ENCODE measurements at places on chromosomes 11 and 22.

GRCh38 chr22:26643418-26644100, 13.8 kb upstream of the MIAT start:
- no peak for DNase-seq

GRCh38 chr11:27754035-27755017, 54.1 kb upstream of the BDNF start:
- DNase-seq: no peak

GRCh38 chr22:39275814-39276439, 31.1 kb upstream of the PDGFB start:
- no peak for DNase-seq

GRCh38 chr11:76654298-76654851, 16.2 kb downstream of the LRRC32 start:
- no peak for DNase-seq

DNA sequence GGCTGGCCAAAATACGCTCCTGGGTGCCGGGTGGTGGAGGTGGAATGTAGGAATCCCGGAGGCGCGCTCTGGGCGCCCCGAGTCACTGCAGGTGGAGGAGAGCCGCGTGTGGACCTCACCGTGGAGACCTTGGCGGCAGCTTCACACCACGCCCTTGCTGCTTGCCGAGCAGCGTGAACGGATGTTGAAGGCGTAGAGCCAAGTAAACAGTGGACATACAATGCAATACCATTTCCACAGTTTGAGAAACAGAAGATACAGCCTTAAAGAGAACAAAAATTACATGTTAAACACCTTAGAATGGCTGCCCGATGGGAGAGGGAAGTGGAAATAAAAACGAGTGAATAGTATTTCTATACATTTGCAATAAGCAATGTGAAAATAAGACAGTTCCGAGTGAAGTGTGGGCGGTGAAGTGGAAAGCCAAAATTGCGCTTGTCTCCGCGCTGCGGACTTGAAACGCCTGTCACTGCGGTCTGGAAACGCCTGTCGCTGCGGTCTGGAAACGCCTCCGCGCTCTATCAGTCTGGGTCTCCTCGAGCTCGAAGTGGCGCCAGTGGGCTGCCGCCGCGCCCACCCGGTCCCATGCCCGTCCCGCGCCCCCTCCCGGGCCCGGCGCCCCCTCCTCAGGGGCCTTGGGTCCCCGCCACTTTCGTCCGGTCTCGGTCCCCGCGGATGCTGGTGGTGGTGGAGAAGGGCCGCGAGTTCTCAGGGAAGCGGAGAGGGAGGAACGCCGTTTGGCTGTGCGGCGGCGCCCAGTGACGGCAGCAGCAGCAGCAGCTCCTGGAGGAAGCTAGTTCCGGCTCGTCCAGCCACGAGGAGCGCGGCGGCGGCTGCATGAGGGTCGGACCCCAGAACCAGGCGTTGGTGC, 1.6 kb downstream of the NCR3LG1 start:
- DNase-seq: peak; percentile 92

DNA sequence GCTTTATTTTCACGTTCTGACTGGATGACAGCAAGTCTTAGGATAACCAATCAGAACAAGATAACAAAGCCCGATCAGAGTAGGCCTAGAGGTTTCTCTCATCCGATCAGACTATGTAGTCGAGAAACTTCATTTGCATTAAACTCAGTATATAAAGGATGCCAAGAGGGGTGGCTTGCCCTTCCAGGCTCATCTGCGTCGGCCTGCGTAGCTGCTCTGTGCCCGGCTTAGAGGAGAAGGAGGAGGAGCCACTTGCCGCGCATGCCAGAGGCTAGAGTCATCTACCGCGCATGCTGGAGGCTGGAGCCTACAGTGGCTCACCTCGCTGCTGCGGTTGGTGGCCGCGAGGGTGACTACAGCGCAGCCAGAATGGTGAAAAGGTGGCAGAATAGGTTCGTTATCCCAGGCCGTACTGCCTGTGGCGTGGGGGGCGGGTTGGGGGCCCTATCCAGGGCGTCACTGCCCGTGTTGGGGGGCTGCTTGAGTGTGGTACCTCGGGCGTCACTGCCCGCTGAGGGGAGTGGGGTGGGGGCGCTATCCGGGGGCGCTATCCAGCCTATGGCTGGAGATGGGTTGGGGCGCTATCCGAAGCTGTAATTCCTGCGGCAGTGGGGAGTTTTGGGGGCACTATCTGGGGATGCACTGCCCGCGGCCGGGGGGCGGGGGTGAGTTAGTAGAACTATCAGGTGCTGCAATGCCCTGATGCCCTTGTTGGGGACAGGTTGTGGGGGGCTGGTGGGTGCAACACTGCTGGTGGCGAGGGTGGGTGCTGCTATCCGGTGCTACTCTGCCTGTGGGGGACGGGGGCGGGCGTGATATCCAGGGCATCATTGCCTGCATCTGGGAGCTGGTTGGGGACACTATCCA, at the start of gene RFPL2:
RFPL2 (minus strand) TSS at position 218 of the 867 bp plus-strand sequence. CDS start 2,622 bp downstream, outside the sequence.
- DNase-seq: peak; percentile 47

GRCh38 chr11:117900121-117900648, 23.7 kb upstream of the FXYD6 start:
- no peak for DNase-seq

DNA sequence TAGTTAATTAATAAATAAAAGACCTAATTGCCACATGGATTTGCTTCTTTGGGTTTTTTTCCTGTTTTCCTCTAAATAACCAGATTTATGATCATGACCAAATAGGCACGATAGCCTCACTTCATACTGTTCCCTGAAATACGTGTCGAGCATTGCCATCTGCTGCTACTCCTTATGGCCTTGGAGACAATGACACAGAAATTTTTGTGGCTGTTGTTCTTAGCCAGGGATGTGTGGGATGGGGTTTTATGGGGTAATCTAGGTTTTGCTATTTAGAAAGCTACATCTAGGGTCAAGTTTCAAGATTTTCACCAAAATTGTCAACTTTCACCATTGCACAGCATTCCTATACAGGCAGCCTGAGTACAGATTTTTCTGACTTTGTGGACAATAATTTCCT, 145.2 kb downstream of the DBX1 start:
- no peak for DNase-seq

DNA sequence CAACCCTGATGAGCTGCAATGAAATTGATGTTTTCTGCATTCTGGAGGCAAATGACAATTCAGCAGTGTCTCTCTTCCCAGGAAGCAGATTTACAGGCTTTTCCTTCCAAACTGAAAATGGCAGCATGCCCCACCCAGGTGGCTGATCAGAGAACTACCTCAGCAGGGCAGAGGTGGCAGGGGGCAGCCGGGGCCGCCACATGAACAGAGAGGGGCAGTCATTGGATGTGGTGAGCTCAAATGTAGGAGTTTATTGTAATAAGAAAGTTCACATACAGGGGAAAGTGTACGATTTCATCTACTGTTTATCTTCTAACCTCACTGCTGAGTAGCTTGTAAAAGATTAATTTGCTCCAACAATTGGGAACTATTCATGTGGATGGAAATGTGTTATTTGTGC, 15.7 kb upstream of the PARVA start:
- no peak for DNase-seq

DNA sequence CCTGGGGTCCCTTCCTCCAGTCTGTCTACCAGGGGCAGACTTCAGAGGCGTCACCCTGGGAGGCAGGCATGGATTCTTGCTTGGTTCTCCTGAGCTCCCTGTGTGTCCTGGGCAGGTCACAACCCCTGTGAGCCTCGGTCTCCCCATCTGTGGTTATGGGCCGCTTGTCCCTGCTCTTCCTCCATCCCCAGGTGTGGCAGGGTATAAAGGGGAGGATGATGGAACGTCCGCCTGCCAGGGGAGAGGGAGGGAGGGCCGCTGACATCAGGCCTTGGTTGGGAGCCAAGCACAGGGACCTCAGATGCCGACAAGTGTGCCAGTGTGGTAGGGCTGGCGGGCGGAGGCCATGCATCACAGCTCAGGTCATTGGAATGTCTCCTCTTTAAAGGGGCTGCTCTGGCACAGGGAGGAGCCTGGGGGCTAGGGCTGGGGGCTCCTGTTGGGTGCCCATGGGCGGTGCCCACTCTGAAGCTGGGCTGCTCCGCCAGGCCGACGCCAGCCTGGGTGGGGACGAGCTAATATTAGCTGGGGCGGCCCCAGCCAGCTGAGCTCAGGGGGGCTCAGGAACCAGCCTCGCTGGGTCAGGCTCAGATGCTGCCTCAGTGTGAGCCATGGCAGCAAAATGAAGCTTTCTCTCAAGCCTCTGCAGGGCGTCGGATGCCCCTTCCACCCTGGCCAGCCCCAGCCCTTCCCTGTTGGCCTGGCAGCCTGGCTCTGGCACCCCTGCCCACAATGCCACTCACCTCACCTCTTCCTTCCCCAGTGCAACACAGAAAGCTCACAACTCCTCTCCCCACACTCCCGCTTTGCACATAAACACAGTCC, 12.8 kb downstream of the KCNC1 start:
- no peak for DNase-seq

DNA sequence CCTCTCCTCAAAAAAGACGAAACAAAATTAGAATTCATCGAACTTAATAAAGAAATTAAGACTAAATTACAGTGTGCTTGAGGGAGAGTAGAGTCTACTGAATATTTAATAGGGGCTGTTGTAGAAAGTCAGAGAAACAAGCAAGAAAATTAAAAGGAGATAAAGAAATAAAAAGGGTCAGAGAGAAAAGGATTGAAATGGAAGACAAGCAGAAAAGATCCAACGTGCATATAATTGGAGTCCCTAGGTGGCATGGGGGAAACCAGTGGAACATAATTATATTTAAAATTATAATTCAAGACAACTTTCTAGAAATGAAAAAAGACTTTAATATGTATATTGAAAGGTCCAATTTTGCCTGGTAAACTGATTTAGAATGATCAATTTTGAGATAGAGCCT, 74.3 kb downstream of the ACER3 start:
- no peak for DNase-seq

GRCh38 chr11:126823274-126823673, 177.3 kb downstream of the KIRREL3 start:
- DNase-seq: no peak

DNA sequence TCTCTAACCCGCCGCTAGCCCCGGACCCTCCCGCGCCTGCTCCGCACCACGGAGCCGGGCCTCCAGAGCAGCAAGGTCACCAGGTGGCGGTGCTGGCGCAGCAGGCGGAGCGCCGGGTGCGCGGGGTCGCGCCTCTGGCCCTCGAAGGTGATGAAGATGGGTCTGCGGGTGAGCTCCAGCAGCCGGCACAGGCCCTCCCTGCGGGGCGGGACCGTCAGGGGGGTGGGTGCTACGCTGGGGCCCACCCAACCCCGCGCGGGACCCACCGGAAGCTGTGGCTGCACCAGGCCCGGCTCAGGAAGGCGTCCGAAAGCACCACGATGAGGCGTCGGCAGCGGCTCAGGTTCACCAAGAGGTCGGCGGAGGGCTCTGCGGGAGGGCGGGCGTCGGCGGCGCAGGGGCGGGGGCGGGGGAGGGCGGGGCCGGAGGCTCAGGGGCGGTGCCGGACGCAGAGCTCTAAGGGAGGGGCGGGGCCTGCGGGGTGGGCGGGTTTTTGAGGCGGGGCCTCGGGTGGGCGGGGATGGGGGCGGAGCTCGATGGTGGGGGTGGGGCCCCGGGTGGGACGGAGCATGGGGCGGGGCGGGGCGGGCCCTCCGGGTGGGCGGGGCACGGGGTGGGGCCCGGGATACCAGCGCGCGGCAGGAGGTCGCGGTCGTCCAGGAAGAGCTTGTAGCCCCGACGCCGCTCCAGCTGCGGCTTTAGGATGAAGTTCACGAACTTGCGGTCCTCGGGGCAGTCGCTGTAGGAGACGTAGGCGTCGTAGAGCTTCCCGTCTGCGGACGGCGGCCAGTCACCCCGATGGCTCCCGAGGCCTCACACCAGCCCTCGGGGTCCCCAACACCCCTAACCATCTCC, 7.8 kb downstream of the SIGIRR start:
- DNase-seq: peak; percentile 82

DNA sequence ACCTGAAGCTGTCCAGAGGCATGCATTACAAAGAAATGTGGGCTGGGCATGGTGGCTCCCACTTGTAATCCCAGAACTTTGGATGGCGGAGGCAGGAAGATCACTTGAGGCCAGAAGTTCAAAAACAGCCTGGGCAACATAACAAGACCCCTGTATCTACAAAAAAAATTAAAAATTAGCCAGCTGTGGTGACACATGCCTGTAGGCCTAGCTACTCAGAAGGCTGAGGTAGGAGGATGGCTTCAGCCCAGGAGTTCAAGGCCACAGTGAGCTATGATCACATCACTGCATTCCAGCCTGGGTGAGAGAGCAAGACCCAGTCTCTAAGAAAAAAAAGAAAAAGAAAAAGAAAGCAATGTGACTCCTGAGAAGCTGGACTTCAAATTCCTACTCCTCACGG, 138.5 kb upstream of the HSD17B12 start:
- no peak for DNase-seq

GRCh38 chr22:30196141-30196879, 50.2 kb downstream of the LIF start:
- peak; percentile 53 for DNase-seq

GRCh38 chr22:46275455-46276122, 7.8 kb downstream of the TTC38 start:
- DNase-seq: no peak

GRCh38 chr11:10428453-10428852, 26.6 kb upstream of the AMPD3 start:
- no peak for DNase-seq

- peak; percentile 84 for DNase-seq
Measured at GRCh38 chr22:26658671-26659478, 1.5 kb downstream of the MIAT start.

- DNase-seq: no peak
Measured at GRCh38 chr11:46348566-46349401, 1.5 kb downstream of the DGKZ start.

DNA sequence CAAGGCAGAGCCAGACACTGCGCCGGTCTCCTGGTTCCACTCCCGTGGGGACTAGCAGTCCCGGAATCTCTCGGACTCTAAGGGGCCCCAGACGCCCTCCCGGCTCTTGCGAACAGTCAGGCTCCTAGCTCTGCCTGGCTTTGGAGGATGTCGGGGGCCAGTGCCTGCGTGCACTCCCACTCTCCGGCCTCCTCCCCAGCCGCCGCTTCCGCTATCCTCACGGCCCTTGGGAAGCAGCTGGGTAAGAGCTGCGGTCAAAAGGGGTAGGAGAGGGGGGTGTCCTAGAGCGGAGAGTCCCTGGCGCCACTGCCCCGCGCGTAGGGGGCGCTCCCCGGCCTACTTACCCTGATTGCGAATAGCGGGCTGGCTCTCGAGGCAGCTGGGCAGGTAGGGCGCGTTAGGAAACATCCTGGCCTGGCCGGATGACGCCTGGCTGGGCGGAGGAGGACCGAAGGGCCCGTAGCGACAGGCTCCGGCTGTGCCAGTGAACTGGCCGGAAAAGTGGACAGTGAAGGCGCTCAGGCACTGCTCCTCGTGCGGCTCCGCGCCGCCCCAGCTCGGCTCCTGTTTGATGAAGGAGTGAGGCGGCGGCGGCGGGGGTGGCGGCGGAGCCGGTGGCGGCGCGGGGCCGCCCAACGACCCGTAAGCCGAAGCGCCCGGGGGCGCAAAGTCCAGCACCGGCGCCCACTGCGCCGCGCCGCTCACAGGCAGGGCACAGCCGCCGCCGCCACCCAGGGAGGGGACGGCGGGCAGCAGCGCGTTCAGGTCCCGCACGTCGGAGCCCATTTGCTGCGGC, 785 bp downstream of the WT1 start:
- DNase-seq: no peak

- no peak for DNase-seq
Measured at GRCh38 chr22:29530716-29531115, 22.8 kb downstream of the THOC5 start.

- DNase-seq: peak; percentile 75
Measured at GRCh38 chr11:120801801-120802689, 221.9 kb upstream of the TBCEL start.

- DNase-seq: peak; percentile 16
Measured at GRCh38 chr11:119478711-119479285, 55.8 kb upstream of the THY1 start.
